GM12892 (cell line): ENCODE measurements at places on chromosomes 6 and 20.

DNA sequence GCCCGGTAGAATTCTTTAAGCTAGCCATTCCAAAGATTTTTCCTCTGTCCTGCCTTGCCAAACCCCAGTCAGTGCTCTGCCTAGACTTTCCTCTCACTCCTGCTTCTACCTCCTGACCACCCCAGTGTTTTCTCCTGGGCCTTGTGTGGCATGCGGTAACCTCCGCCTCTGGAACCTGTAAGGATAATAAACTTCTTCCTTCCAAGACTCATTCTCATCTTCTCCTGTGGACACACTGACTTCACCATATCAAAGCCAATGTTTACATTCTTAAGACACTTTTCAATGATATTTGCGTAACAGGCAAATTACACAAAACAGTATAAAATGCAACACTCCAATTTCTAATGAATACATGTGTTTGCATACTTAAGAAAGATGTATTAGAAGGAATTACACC lies 354.6 kb downstream of the RNF144B start:
- DNase-seq = no peak

DNA sequence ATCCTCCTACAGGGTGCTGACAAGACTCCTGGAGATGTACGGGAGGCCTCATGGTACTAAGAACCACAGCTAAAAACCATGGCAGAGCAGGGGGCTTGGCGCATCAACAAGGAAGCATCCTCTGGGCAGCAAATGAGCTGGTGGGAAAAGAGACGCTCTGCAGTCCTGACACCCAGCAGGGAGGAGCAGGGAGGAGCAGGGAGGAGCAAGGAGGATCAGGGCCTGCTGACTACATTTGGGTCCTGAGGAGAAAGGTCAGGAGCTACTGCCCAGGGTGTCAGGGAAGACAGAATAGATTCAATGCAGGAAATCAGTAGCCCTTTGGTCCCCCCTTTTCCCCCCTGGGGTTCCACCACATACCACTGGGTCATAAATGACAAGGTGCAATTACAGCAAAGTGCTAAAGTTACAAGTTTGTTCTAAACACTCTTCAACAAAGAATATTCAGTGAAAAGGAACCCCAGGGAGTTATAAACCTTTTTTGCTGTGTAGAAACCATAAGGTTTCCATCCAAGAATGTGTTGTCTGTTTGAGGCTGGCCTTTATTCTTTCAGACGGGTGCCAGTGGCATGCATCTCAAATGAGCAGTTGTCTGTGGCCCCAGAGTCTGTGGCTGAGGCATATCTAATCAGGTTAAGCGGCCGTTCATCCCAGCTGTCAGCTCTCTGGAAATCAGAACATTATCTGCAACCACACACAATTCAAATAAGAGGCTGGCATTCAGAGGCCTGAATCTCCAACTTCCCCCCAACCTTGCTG lies 325.0 kb downstream of the CDC5L start:
- DNase-seq = no peak

- DNase-seq = no peak
Observed at GRCh38 chr6:56091159-56091869, 156.1 kb downstream of the COL21A1 start.

DNA sequence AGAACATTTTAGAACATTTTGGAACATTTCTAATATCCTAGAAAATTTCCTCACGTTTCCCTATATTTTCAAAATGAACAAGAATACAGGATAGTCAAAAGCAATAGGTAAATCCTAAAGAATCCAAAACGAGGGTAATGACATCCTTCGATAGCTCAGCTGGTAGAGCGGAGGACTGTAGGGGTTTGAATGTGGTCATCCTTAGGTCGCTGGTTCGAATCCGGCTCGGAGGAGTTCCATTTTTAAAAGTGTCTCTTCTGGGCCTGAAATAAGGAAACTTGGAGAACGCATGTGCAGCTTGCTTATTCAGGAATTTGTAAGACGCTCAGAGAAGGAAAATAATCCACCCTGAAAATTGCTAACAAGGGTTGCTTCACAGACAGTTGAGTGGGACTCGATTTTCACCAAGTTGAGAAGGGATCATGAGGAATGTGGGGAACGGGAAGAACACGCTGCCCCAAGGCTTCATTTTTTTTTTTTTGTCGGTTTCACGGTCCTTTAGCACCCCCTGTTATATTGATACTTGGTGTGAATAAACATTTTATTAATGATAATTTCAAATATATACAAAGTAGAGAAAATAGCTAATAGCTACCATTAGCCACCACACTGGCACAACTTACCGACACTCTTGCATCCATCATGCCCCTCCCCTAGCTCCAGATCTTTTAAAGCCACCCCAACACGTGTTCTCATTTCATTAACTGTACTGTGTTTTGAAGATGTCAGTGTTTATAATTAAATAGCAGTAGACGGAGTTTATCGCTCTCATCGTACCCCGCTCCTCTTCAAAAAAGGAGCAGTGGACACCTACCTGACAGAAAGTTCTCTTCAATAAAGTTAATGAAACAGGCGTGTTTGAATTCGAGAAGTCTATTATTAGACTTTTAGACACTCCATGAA lies 1.8 kb upstream of the ABT1 start:
- no peak for DNase-seq

DNA sequence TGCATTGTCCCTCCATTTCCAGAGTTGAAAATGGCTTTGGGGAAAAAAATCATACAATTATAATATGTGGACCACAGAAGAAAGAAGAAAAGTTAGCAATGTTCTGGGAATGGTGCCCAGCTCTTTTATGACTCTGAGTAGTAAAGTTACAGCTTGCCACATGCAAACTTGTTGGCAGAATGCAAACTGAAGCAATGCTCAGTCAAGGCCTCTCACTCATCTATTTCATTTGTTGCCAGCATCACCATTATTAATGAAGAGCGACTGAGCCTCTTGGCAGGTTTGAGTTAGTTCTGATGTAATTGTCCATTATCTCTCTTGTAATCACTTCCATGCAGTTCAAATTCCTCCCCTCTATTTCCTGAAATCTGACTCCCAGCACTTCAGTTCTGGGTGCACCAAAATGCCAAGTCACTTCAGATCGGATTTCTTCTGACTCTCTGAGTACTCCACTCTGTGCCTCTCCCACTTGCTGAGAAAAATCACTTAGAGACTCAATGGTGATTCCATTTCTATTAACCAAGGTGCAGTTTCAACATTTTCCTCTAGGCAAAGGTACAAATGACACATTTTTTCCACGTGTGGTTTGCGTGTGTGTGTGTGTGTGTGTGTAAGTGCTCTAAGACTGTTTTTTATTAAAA lies 154.4 kb upstream of the STMND1 start:
- DNase-seq = no peak

GRCh38 chr20:36544134-36545018 lies 3.1 kb downstream of the MYL9 start:
- DNase-seq = no peak

- no peak for DNase-seq
Observed at GRCh38 chr6:55009131-55009530, 162.6 kb downstream of the FAM83B start.
